Effector CD4-positive, alpha-beta T cell (primary cell): ENCODE measurements at places on chromosomes 6 and 20.

GRCh38 chr6:89930789-89931188 lies 36.5 kb downstream of the GJA10 start:
- DNase-seq, result no peak

DNA sequence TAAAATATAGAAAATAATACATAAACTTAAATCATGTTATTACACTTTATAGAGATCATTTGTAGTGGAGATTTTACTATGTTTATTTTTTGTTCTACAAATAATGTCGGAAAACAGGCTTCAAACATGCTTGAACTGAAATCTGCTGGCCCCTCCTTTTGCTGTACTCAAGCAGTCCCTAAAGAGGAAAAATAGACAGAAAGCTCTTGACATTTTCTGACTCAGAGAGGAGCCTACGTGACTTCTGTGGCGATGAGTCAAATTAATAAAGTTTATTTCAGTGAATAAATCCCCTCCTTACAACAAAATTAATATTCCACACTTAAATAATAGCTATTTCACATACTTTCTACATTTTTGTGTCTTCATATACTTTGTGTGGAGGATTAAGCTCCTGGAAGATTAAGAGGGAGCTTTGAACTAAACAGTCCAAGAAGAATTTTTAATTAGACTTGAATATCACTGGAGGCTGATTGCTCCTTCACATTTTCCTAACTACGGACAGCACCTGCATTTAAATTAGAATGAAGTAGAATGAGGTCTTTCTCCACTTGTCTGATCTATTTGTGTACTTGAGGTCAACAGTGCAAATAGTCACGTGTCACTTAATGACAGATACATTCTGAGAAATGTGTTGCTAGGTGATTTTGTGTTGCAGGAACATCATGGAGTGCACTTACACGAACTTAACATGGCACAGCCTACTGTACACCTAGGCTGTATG lies 1.7 kb upstream of the TREM1 start:
- DNase-seq, result no peak

- no peak for DNase-seq
These were observed 73.3 kb downstream of the METTL24 start for GRCh38 chr6:110284855-110285254.

- DNase-seq, result no peak
These were observed 56.1 kb downstream of the PSMG4 start for GRCh38 chr6:3314621-3315467.

GRCh38 chr6:23823421-23823820 lies 302.6 kb upstream of the NRSN1 start:
- DNase-seq, result no peak

- peak; percentile 6 for DNase-seq
These were observed 31.8 kb upstream of the ELMO2 start for GRCh38 chr20:46438156-46438750.

GRCh38 chr6:87721311-87721710 lies 19.3 kb upstream of the AKIRIN2 start:
- no peak for DNase-seq

- DNase-seq, result no peak
These were observed 54.6 kb upstream of the PIM1 start for GRCh38 chr6:37115236-37115895.

DNA sequence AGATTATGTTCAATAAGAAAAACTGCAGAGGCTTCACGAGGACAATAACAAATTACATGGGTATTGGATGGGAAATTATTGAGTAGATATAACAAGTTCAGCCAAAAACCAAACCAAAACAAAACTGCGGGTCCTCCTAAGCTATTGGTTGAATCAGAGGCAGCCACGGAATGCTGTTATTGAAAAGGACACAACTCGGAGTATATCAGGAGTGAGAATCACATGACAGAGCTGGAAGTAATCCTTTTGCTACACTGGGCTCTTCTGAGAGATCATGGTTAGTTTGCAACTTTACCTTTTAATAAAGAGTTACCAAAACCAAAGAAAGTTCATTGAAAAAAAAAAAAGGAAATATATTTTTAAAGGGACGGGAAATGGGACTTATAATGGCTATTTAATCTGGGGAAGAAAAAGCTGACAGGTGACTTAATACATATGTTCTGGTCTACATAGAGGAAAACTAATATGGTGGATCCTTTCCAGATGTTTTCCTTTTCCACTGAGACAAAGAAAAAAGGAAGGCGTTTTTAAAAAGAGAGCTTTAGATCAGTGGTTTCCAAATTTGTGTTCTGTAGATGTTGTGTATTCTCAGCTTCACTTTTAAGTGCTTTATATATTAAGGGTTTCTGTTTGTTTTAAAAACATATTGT lies 6.9 kb upstream of the CITED2 start:
- DNase-seq, result no peak

DNA sequence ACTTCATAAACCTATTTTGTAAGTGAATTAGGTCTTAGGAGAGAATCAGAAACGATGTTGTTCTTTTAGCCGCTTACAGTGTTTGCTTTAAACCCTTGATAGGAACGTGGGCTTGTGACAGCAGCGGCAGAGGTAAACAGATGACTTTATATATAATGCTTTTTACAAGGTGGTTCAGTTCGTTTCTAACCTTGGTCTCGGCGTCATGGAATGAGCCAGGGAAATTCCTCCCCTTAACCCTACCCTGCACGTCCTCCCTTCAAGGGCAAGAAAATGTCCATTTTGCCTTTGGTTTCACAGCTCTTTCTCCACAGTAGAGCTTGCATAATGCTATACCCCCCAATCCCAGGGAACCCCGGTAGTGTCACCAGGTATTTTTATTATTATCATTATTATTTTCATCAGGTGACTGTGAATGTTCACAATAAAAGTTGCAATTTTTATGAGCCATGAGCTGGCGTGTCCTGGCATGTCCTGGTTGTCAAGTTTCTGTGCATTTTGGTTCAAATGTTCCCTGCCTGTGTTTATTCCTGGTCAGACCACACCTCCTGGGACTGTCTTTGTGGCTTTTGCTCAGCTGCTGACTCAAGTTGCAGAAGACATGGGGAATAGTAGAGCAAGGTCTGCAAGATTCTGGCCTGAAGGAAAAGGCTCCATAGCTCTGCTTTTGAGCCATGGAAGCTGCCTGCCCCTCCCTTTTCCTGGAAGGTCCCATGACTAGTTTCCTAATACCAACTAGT lies 112.8 kb upstream of the BMP2 start:
- DNase-seq, result no peak

GRCh38 chr6:157974341-157974894 lies 7.2 kb upstream of the SYNJ2 start:
- no peak for DNase-seq

DNA sequence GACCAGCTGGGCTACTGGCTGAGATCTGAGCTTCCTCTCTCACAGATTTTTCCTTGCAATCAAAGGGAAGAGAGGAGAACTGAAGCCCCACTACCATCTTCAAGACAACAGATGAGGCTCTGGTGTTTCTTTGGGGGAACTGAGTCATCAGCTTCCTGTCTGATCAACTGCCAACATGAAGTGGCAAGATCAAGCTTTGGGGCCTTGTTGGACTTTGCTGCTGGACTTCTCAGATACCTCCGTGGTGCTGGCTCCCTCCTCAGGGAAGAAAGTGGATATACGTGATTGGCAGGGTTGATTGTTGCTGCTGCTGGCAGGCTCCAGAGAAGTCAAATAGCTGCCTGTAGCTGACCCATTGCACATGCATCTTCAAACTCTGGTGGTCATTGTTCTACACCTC lies 3.6 kb upstream of the TOX2 start:
- DNase-seq, result no peak

- DNase-seq, result no peak
These were observed 846 bp downstream of the PDE10A start for GRCh38 chr6:165662041-165662748.

DNA sequence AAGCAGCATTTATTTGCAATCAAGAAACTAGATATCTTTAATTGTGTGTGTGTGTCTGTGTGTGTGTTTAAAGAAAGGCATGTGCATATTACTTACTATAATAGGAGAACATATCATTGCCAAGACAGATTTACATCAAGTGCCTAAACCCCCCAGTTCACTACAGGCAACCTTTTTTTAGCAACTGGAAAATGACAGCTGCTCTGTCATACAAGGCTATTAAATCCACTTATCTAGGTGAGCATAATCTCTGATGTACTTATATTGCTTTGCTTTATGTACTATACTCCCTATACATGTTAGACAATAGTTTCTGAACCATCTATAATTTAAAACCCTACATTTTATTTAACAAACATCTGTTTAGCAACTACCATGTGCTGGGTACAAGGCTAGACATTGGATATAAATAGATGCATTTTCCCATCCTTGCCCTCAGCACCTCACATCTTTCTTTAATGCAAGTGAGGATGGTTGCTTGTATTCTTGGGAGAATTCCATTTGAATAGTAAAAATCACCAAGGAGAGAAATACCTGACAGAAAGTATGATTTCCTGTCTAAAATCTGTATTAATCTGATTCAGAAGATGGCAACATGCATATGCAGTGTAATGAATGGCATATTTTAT lies 398.3 kb downstream of the LAMA2 start:
- DNase-seq, result no peak

DNA sequence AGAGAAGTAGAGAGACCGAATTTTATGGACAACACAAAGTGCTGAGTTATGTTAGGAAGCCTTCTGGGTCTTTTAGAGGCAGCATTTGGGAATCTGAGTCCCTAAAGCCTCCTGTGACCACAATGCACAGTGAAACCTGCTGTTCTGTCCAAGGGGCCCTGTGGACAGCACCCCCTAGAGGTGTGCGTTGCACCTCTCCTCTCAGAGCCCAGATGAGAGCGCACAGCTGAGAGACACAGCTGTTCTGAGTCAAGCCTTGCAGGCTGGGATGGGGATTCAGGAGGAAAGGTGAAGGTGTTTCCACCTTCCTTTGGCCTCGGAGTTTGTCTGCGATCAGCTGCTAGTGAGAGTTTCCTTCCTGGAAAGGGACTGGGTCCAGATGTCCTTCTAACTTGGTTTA lies 13.0 kb downstream of the PCK1 start:
- DNase-seq, result no peak
